ENCODE measurements at places on chromosomes 3 and 15. TPM values are rescaled to one million over a fixed set of nuclear protein-coding genes. Genes with fewer than 3 reads are reported as not detected.

MYH15 gene
- total RNA-seq = 0.35 TPM

RBP2 gene
- total RNA-seq = not detected

CCDC54 gene
- not detected for total RNA-seq

GOLGA8M gene
- 4.4 TPM for total RNA-seq

PLA2G4E gene
- total RNA-seq = 0.05 TPM

LRRC34 gene
- 7.2 TPM for total RNA-seq

RTP4 gene
- total RNA-seq = 16.9 TPM

SH2D7 gene
- 0.26 TPM for total RNA-seq
